ENCODE measurements at places on chromosomes 11 and 22. TPM values are rescaled to one million over a fixed set of nuclear protein-coding genes. Genes with fewer than 3 reads are reported as not detected.

GRCh38 chr11:35043936-35044335, 95.0 kb upstream of the CD44 start:
- no peak for ATAC-seq

DNA sequence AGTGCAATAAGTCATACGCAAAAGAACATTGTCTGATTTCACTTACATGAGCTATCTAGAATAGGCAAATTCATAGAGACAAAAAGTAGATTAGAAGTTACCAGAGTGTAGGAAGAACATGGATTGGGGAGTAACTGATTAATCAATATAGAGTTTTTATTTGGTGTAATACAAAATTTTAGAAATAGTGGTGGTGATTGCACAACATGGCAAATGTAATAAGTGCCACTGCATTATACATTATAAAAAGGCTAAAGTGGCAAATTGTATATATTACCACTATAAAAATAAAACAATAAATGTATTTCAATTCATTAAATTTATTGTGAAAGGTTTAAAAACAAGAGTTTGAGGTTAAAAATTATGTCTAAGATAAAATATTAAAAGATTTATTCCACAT, 8.7 kb upstream of the OR51B4 start:
- ATAC-seq: no peak

- ATAC-seq: no peak
These were observed 24.6 kb upstream of the TMA7B start for GRCh38 chr22:39935612-39936011.

- no peak for ATAC-seq
These were observed 69.4 kb upstream of the HORMAD2 start for GRCh38 chr22:30010789-30011405.

DNA sequence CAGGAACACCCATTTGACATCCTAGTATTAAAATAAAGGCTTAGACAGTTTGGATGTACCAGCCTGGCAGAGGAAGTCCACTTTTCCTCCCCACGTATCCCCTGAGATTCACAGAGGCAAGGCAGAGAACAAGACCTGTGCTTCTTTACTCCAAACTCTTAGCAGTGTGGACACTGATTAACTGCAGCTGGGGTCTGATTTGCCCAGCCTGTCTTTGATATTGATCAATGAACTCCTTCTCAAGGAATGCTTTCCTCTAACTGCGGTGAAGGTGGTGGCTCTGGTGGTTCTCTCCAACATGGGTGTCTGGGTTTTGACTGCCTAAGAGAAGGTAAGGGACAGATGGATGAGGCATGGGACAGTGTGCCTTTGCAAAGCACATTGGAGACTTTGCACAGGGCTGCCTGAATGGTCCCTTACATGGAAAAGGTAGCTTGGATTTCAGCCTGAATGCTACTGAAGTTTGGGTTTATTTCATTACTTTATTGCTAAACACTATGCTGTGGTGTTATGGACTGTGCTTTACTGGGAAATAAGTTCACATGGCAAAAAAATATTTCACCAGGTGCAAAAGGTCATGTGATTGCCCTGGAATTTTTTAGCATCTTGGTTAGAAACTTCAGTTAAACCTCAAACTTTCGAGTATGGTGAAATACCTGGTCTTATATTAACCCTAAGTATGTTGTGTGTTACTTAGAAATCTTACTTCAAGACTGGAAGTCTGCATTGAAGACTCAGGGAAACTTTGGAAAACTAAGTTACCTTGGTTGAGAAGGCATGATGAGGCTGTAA, 1.8 kb downstream of the GAS2 start:
- ATAC-seq: no peak

DNA sequence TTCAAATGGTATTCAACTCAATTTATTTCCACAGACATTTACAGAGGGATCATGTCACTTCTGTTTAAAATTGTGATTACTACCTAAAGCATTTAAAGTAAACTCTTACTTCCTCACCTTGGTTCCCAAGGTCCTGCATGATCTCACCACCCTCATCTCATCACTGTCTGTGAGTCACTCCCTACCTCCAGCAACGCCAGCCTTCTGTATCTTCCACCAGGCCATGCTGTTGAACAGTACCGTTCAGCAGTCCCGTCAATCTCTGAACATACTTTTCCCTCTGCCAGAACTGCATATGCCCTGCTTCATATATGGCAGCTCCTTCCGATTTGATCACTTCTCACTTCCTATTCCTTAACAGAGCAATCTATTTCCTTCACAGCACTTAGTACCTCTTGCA, 2.0 kb downstream of the FBXO3 start:
- no peak for ATAC-seq

DNA sequence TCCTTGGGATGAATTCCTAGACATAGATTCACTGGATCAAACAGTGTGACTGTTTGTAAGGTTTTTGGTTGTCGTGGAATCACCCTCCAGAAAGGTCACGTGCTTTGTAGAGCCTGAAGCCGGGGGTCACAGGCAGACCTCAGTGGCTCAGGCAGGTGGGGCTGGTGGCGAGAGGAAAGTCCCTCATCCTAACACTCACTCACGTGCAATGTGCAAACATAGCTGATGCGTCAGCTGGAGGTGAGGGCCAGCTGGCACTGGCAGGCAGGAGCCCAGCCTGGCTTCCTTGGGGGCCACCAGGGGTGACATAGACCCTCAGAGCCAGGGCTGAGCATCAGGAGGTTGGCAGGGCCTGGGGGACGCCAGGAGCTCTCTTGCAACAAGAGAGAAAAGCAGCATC, 90.0 kb downstream of the ARHGAP8 start:
- ATAC-seq: no peak

DNA sequence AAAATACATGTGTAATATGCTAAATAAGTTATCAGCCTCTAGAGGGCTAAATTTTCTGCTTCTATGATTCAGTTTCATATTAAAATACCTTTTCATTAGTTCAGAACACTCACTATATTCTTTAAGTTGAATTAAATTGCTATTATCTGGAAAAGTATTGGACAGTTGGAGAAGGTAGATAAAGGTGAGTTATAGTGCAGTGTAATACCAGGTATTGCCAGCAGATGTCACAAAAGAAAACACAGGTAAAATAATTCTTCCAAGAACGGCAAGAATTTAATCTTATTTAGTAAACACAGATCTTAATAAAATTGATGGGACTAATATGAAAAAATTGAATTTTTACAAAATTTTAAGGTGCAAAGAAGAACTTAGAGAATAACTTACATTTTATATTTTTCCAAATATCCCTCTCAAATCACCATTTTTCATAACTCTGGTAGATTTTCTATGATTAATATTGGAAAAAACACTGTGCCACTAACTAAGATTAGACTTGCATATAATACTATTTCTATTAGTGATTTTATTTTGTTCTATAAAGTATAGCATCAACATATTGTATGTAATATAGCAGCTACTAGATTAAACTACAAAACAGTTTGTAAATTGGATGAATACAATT, 1.7 kb upstream of the LRRC4C start:
- no peak for ATAC-seq

POGLUT3 gene
- 12.0 TPM for total RNA-seq

SMIM35 gene
- 0.49 TPM for total RNA-seq

BTG4 gene
- not detected for total RNA-seq
